ENCODE measurements at places on chromosomes 1 and 21.

DNA sequence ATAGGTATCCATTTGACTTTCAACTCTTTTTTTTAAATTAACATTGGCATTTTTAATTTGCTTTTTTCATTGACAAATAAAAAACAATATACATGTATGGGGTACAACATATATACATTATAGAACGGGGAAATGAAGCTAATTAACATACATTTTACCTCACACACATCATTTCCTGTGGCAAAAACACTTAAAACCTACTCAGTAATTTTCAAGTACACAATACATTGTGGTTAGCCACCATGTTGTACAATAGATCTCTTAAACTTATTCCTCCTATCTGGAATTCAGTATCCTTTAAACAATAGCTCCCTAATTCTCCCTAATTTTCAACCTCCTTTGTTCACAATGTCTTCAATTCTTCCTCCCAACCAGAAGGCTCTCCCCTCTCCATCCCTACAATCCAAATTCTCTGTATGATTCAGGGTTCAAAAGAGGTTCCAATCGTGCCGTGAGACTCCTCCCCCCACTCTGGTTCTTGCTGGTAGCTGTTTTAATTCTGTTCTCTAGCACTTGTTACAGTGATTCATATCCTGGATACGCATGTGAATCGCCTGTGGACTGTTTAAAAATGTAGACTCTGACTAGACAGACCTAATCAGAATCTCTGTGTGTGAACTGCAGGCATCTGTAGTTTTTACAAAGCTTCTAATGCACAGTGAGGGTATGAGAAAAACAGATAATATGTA lies 87.6 kb upstream of the DUSP10 start:
- DNase-seq: no peak

GRCh38 chr21:15221799-15222386 lies 157.1 kb upstream of the NRIP1 start:
- no peak for DNase-seq

GRCh38 chr1:11523261-11523660 lies 44.3 kb downstream of the DISP3 start:
- DNase-seq: no peak

DNA sequence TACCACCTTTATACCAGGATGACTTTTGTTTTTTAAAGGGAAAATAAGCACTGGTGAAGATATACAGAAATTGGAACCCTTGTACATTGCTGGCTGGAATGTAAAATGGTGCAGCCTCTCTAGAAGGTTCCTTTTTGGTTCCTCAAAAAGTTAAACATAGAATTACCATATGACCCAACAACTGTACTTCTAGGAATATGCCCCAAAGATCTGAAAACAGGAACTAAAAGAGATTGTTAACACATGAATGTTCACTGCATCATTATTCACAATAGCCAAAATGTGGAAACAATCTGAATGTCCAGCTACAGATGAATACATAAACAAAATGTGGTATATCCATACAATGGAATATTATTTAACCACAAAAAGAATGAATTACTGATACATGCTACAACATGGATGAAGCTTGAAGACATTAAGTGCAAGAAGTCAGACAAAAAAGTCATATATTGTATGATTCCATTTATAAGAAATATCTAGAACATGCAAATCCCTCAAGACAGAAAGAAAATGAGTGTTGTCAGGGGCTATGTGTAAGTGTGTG lies 84.9 kb upstream of the DMRTA2 start:
- DNase-seq: no peak

DNA sequence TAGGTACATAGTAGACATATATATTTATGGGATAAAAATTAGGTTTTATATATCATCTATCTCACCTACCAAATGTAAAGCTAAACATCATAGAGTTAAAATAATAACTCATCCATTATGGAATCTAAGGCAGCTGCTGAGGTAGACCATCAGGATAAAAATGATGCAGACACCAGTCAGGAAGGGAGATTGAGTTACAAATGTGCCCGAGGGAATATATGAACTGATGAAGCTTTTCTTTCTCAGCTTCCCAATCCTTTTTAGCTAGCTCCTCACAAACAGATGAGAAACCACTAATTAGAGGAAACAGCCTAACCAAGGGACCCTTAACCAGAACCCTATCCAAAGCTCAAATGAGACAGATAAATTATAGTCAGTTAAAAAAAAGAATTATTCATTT lies 20.9 kb downstream of the TTLL7 start:
- DNase-seq: no peak

DNA sequence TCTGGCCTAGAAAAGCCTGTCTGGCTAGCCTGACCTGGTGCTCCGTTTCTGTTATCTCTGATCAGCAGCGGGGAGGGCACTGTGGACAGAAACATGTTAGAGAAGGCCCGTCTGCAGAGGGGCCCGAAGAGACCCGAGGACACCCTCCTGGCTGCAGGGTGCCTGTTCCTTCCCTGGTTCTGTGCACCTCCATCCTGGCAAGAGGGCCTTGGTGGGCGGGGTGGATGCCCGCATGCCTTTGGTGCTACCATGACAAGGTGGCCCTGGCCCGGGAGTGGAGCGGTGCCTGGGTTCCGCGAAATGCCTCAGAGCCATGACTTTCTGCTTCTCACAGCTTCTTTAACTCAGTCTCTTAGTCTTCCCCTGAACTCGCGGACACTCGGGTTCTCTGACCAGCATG lies 233.6 kb downstream of the CAMTA1 start:
- no peak for DNase-seq

GRCh38 chr1:217260676-217261075 lies 370.2 kb downstream of the GPATCH2 start:
- no peak for DNase-seq

DNA sequence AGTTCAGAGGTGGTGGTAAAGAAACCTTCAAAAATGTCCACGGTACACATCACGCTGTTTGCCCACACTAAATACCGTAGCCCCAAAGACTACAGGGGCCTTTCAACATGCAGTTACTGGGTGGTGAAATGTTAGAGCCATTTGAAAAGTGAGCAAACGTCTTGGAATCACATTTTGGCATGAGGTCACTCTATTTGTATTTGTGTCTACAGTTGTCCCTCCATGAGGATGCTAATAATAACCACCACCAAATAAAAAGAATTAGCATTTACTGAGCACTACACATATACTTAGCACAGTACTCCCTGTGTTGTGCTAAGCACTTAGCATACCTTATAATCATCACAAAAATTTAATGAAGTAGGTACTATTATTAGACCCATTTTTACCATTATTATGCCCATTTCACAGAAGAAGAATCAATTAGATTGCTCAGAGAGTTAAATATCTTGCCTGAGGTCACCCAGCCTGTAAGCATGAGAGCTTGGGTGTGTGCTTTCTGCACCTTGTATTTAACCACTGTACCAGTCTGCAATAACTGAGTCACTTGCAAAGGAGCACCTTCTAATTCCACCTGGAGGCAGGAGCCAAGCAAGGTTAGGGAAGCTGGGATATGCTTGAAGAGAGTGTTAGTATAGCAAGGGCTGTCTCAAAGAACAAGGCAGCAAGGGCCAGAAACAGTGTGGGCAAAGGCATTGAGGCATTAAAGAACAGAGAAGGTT lies 57.4 kb downstream of the DNTTIP2 start:
- DNase-seq: no peak

DNA sequence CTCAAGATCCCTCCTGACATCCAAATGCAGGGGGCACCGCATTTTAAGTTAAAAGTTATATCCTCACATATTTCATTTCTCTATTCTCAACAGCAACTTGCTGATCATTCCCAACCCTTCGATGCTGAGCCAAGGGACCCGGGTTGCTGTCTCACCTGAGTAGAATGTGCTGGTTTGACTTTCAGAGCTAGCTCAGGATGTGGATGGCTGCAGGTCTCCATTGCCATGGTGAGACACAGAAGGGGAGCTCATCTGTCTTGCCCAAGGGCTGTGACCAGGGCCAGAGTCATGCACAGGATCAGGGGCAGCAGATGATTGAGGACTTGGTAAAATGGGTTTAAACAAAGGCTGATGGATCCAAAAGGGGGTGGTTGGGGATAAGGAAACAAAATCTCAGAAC lies 112.1 kb downstream of the HMGB4 start:
- DNase-seq: no peak

- no peak for DNase-seq
These were observed 106.4 kb downstream of the CTH start for GRCh38 chr1:70517444-70517843.

DNA sequence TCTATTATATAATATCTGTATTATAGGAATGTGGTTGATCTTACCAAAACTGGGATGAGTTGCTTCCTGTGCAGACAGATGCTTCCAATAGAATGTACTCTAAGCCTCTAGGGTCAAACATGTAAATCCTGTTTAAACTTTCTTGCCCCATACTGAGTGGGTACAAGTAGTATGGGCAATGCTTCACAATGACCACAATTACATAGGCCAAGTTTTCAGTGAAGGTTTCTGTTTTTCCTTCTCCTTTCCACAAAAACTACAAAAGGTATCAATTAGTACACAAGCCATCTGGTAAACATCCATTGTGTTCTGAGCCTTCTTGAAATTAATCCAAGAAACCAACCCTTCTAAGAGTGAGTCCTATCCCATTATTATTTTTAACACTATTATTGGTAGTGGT lies 16.8 kb downstream of the OTUD7B start:
- DNase-seq: no peak

GRCh38 chr1:229808272-229808671 lies 182.2 kb downstream of the URB2 start:
- no peak for DNase-seq

GRCh38 chr1:156601122-156601830 lies at the start of gene GPATCH4:
Gene GPATCH4, minus strand, starts transcription at chr1:156601479.
- DNase-seq: peak; percentile 58

DNA sequence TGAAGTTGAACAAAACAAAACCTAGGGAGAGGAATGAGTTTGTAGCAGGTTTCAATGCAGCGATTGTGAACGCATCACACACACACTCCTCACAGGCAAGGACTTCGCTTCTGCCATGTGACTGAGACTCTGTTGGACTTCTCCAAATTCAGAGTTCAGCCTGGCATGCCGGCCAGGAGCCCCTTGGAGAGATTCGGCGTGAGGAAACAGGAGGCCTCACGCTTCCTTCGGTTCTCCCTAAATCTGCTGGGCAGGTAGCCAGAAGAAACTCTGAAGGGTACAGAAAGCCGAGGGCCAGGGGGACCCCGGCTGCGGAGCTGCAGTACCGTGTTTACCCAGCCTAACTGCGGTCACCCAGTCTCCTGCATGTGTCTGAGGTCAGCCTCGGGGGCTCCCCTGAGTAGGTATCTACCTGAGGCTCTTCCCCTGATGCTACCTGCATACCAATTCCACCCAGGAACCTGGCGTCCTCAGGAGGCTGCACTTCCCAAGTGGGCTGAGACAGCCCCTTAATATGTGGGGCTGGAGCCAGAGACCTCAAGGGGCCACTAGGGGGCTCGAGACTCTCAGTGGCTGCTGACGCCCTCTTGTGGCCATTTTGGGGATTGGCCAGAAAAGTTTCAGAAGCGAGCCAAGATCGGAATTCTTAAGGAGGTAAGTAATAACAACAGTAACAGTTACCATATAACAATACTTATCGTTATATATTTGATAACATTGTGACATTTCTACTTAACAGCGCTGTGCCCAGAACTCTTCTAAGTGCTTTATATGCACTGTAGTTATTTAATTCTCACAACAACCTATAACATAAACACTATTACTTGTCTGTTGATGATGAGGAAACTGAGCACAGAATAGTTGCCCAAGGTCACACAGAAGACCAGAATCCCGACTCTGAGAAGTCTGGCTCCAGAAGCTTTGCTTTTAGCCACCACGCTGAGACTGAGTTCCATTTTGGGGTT lies 2.7 kb upstream of the ANXA9 start:
- DNase-seq: peak; percentile 92

DNA sequence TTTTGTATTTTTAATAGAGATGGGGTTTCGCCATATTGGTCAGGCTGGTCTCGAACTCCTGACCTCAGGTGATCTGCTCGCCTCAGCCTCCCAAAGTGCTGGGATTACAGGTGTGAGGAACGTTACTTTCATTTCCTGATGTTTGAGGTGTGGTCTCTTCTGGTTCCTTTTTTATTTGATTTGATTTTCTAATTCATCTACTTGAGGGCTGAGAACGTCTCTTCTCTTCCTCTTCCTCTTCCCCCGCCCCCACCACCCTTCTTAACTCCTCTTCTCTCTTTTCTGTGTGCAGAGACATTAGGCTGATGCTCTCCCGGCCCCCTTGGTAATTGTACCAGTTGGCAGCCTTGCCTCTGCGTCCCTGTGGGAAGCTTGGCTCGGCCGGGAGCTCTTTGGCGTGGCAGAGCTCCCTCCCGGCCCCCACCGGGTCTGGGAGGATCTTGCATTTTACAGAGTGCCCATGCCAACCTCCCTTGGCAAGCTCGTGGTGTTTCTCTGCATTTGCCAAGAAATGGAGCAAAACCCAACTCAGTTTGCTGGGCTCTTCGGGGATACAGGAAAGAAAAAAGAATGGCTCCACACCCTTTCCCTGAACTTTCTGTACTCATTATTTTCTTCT lies 19.9 kb downstream of the CRYAA start:
- DNase-seq: no peak
